ENCODE measurements at places on chromosomes 1 and 21.

GRCh38 chr1:94783342-94784189 is 36.6 kb upstream of the SLC44A3 start:
- DNase-seq, result no peak

DNA sequence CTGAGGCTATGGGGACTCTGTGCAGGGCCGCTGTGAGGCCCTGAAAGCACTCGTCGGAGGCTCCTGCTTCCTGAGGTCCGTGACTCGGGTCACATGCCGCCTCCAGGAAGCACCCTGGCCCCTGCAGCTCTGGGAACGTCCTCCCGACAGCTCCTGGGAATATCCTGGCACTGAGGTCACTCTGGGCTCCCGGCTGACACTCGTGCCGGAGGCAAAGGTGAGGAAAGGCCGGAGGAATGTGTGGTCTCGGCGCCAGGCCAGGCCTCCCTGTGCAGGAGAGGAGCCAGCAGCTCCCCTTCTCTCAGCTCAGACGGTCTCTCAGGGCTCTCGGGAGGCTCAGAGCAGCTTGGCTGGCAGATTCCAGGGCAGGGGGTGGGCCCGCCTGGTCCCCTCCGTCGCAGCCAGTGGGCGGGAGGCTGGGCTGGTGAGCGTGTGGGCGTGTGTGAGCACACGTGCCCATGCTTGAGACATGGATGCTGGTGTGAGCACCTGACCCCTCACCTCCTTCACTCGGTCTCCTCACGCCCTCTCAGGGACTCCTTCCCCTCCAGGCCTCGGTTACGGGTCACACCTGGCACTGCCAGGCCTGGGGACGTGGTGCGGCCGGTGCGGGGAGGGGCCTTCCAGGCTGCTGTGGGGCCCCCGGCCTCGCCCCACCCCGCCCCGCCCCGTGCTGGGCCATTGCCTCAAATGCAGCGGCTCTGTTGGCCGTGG is 5.5 kb upstream of the RNF223 start:
- DNase-seq, result no peak

GRCh38 chr1:201795066-201795465 is 33.9 kb upstream of the IPO9 start:
- no peak for DNase-seq

DNA sequence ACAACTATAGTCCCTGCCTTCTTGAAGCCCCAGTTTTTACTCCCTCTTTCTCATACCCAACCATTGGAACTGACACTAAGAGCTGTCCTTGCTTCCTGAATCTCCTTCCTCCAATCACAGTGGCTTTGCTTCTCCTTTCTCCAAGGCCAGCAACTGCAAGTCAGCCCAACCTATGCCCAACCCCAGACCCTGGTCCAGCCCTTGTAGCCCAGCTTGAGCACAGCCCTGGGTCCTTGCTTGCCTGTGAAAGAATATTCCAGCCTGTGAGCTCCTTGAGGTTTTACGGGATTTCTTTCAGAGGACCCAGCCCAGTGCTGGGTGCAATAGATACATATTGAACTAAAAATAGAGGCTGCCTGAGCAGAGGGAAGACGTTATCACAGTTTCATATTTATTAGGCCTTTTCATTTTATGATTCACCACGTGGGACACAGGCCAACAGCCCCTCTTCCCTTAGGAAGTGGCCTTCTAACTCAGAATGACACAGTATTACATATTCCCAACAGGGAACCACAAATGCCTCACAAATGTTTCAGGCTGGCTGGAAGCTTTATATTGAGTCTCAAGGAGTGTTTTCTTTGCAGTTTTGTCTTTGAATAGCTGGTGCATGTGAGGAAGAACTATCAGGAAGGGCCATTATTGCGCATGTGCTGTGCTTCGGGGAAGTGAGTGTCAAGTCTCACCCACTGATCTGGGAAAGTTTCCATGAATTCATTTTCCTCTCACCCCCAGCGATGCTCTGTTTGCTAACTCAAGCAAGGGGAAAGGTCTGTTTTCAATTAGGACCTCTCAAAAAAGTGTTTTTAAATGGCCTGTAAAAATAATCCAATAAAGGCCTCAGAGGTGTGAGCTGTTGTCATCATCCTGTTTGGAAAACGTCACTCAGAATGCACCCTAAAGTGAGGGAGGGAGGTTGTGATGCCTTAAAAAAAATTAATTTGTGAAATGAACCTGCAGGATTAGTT is 92.3 kb upstream of the NFIA start:
- no peak for DNase-seq

- no peak for DNase-seq
Observed at GRCh38 chr1:41764656-41765055, 154.1 kb downstream of the HIVEP3 start.

DNA sequence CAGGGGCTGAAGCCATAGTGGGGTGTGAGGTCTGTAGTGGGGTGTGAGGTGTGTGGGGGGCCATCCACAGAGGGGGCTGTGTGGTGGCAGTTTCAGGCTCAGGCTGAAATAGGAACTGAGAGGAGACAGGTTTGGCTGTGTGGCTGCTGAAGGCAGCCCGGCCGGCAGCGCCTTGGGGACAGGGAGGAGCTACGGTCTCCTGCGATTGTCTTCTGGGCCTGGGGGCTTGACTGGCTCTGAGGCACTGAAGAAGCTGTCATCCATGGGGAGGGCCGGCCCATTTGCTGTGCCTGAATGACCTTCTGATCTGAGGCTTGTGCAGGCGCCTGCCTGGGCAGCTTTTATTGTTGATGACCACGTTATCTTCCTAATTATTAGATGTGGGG is 10.0 kb upstream of the TTC34 start:
- no peak for DNase-seq

DNA sequence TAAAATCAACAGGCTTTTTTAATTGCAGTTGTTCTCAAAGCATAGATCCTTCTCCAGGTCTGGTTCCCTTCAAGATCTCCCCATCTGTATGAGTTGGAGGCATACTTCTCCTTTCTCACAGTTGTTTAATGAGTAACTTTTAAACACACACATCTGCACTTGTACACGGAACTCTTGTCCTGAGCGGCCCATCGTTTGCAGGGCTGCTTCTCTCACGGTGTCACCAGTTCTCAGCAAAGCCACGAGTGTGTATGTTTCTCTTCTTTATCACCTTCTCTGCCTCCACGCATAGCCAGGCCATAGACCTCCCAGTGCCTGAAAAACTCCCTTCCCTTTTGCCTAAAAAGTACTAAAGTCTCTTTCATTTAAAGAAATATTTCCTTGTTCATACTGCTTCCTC is 68.7 kb upstream of the ROR1 start:
- no peak for DNase-seq

- no peak for DNase-seq
Observed at GRCh38 chr1:16927711-16928485, 6.2 kb downstream of the CROCC start.

DNA sequence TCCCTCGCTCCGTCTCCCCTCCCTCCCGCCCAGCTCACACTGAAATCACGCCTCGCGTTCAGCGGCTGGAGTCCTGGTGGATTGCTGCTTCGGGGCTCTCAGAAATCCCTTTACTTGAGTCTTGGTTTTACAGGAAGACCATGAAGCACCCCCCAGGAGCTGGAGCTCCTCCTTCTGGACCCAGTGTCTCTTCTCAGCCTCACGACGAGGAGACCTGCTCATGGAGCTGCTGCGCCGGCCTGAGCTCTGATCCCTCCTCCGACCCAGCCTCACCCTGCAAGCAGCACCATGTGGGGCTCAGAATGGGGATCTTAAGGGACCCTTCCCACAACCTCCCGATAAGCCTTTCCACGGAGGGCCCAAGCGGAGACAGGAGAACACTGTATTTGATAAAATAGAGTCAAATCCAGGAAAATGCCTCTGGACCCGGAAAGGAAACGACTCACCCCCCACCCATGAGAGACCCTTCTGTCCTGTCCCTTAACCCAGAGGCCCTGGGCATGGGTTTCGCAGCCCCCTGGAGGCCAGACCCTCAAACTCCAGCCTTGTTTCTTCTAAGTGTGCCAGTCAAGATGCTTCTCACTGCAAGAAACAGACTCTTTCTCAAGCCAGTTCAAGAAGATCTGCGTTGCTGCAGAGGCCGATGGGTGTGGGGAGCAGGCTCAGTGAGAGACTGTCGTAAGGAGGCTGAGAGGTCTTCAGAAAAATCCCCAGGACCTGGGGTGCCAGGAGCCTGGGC is 26.1 kb downstream of the PDE9A start:
- DNase-seq, result no peak

- DNase-seq, result no peak
Observed at GRCh38 chr1:6584126-6585080, 4.6 kb downstream of the ZBTB48 start.

DNA sequence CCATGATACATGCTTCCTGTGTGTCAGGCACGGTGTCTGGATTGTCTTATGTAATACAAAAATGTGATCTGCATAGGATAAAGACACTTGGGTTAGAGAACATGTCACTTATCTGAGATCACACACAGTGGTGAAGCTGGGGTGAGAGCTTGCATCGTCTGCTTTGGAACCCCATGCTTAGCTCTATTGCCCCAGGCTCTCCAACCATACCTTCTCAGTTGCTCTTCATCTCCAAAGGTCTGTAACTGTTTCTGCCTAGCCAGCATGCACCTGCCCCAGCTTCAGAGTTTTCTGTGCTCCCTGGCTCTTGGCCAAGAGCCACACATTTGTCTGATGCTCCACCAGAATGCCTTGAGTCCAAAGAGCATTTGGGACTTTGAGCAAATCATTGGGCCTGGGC is 93.9 kb upstream of the COG2 start:
- no peak for DNase-seq
